Glomerular endothelial cell (primary cell): ENCODE measurements at places on chromosomes 1 and 21.

DNA sequence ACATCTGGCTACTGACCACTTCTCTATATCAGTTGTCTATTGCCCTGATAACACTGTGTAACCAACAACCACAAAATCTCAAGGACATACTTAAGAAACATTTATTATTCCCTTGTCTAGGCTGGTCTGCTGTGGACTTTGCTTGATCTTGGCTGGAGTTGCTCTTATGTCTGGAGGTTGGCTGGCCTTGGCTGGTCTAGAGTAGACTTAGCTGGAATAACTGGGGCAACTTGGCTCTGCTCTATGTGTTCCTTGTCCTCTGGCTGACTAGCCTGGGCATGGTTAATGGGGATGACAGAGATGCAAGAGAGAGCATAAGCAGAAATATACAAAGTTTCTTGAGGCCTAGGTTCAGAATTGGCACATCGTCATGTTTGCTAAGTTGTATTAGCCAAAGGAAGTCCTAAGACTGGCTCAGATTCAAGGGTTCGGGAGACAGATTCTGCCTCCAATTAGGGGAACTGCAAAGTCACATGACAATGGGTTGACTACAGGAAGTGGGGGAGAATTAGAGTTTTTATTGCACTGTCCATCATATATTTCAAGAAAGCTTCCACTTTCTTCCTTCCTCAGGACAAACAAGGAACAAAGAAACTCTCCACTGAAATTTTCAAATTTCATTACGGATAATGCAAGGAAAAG lies 61.4 kb upstream of the HMCN1 start:
- no peak for DNase-seq

DNA sequence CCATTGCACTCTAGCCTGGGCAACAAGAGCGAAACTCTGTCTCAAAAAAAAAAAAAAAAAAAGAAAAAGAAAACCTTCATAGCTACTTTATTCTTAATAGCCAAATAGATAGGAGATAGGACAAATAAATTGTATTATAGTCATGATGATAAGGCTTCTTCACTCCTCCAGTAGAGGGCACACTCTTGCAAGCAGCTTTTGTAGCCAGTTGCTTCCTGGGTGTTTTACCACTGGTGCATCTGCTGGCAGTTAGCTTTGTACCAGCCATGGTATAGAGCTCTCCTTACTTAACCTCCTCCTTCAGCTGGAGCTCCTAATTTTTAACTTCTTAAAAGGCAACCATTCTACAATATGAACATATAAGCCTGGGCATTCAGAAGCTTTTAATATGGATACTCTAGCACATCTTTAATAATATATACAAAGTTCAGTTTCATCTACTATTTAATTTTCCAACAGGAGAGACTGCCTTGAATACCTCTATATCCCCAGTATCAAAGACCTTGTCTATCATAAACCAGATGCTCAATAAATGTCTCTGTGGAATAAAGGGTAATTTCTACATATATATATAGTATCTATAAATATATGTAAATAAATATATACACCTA lies 35.8 kb downstream of the EVI5 start:
- no peak for DNase-seq

GRCh38 chr1:241998412-241998921 lies 431 bp downstream of the MAP1LC3C start:
- peak; percentile 18 for DNase-seq

- no peak for DNase-seq
These were observed 1.9 kb downstream of the BTBD19 start for GRCh38 chr1:44810101-44810761.

DNA sequence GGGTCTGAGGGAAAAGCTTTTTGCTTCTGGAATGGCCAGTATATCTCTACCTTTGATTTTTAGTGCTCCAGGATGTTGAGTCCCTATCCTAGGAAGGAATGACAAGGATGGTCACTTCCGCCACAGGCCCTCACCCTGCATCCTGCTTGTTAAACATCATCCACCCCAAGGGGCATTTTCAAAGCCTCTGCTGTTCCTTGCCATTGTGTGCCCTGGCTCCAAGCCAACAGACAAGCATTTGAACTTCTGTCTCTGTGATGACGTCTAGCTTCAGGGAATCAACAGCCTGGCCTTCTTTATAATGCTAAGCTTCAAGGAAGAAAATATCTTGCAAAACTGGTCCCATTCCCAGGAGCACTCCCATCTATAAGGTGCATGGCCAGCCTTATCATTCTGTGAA lies 12.3 kb upstream of the JAM2 start:
- DNase-seq = no peak

- no peak for DNase-seq
These were observed 465 bp downstream of the HUNK start for GRCh38 chr21:31873275-31873695.

GRCh38 chr1:64921771-64922170 lies 44.6 kb downstream of the JAK1 start:
- DNase-seq = no peak

- DNase-seq = no peak
These were observed 27.7 kb upstream of the C1orf159 start for GRCh38 chr1:1143636-1144035.

GRCh38 chr1:11352058-11352715 lies 79.2 kb downstream of the UBIAD1 start:
- DNase-seq = no peak

GRCh38 chr1:107993920-107994319 lies 28.9 kb upstream of the VAV3 start:
- DNase-seq = no peak

DNA sequence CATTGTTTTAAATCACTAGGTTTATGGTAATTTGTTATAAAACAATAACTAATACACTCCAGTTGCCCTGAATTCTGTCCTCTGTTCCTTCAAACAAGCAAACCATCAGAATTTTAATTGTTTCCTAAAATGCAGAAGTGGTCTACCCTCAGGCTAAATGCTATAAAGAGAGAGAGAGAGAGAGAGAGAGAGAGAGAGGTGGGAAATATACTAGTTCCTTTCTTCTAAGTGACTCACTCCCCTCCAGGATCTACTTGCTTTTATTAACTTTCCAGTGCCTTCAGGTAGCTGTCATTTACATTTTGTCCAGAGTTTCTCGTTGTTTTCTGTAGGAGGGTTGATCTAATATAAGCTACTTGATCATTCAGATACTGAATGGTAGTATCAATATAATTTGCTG lies 26.4 kb downstream of the LRRC53 start:
- DNase-seq = no peak

DNA sequence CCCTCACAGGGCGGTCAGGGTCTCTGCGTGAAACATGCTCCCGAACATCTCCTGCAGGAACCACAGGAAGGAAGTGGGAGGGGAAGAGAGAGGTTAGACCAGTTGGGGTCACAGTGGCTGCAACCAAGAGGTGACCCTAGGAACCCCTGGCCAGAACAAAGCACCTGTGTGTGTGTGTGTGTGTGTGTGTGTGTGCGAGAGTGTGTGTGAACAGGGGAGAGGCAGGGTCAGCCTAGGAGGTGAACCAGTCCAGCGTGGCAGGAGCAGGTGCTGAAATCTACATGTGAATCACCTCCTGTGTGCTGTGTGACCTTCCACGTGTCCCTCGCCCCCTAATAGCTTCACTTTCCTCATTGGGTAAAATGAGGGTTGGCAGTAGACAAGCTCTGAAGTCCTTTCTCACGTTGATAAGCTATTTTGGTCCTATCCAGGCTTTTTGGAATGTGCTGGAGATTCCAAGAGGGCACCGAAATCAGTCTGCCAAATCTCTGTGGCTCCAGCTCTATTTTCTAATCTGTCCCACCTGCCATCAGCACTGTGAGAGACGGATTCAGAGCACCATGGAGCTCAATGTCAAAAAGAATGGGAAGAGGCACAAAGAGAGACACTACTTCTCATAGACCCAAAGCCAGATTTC lies 27.8 kb downstream of the SLC26A9 start:
- no peak for DNase-seq

GRCh38 chr1:182122256-182122912 lies 60.9 kb upstream of the ZNF648 start:
- DNase-seq = no peak

GRCh38 chr1:88736633-88737248 lies 52.7 kb downstream of the PKN2 start:
- no peak for DNase-seq

DNA sequence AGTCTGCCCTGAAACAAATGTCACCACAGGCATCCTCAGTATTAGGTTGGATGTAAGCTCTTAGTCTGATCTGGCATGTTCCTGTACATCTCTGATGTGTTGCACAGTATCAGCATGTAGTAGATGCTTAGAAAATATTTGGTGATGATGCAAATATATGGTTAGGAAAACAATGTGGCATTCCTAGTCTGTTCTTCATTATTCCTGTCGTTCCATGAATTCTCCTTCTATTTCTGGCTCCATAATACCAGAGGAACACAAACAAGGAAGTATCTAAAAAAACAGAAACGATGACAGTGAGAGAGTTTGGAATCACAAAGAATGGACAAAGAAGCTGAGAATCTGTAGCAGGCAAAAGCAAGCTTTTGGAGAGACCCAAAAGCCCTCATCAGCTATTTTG lies 236.6 kb downstream of the HHAT start:
- DNase-seq = no peak

DNA sequence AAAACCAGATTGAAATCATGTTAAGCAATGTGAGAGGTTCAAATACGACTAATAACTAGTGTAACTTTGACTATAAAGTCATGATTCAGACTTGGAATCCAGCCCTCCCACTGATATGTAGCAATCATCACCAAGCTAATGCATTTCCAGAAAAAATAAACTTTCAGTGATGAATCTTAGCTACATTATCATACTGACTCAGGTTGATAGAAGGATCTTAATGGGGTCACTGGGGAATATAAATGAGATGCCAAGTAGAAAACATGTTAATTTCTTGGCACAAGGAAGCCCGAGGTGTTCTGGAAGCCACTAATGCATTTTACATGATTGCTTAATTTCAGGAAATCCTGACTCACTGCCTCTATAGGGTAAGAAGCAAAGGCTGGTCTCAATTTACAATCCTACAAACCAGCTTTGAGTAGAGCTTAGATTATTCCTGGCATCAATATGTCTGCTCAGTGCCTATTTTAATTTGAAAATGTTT lies 67.7 kb downstream of the SELENOF start:
- no peak for DNase-seq

DNA sequence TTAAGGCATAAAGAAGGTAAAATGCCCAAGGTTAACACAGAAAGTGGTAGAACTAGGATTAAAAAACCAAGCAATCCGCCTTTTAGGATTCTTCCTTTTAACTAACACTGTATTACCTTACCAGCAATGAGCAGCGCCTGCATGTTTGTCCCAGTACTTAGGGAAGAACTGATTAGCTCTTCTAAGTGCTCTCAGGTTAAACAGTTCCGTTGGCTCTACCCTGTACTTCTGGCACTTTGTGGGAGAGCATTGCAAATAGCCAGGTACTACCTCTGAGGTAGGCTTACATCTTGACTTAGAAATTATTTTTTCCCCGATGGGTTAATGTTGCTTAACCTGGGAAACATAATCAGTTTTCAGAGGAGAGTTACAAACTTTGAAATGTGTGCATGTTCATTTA lies 21.5 kb downstream of the DHX9 start:
- no peak for DNase-seq

- DNase-seq = no peak
These were observed 80.2 kb downstream of the LRRC8D start for GRCh38 chr1:89900791-89901708.

- no peak for DNase-seq
These were observed 2.5 kb downstream of the UBASH3A start for GRCh38 chr21:42406201-42406621.

- no peak for DNase-seq
These were observed 61.9 kb downstream of the UBE2T start for GRCh38 chr1:202279806-202280205.

DNA sequence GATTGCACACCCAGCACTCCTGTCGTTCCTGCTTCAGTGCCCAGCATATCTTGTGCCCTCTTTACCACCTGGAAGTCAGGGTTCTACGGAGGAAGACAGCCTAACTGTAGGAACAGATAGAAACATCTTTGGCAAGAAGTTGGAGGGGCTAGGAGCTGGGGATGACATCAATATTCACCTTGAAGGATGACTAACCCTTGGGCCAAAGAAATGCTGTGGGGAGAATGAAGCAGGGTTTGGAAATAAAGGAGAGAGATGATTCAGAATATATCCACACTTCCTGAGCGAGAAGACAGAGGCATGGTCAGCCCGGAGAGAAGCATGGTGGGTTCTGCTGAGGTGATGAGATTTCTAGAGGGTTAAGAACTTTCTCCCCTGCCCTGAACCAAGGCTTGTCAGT lies 4.6 kb upstream of the NKAIN1 start:
- DNase-seq = no peak

- no peak for DNase-seq
These were observed 374.0 kb downstream of the LMX1A start for GRCh38 chr1:164982545-164982944.

DNA sequence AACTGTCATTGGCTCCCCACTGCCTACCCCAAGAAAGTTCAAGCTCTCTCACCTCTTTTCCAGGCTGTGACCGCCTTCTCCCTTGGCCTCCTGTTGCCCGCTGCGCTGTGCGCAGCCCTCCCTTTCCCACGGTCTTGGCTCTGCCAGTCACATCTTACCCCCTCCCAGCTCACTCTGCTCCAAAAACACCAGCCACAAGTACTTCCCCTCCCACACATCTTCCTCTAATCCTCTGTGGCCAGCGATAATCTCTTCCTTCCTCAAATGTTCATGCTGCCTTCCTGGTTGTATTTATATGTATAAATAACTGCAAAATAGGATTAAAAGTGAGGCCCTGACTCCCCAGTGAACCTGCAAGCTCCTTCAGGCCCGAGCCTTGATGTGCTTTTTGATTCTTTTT lies 81.8 kb downstream of the AJAP1 start:
- DNase-seq = no peak
